Neural progenitor cell (in vitro differentiated cells): ENCODE measurements at places on chromosomes 5 and 9. TPM values are rescaled to one million over a fixed set of nuclear protein-coding genes. Genes with fewer than 3 reads are reported as not detected.

DNA sequence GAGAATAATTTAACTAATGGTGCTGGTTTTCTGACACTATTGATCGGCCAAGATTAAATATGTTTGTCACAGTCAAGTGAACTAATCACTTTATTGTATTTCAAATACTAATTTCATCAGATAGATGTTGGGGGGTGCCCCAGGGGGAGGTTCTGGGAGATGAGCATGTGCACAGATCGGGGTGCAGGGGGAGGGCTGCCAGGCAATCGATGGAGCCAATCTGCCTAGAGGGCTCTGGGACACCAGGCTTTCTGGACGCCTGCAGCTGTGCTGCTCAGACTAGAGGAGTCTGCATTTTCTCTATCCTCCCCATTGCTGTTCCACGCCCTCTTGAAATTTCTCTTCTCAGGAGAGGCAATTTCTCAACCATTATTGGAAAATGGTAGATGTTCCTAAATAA, 100.0 kb upstream of the ALDH1B1 start:
- no peaks in the 10 kb centered on the region for H3K27me3 ChIP-seq
- H3K4me1 ChIP-seq, result peaks cover 4% of the 10 kb centered on the region
- no peak overlapping the region for H3K4me3 ChIP-seq

DNA sequence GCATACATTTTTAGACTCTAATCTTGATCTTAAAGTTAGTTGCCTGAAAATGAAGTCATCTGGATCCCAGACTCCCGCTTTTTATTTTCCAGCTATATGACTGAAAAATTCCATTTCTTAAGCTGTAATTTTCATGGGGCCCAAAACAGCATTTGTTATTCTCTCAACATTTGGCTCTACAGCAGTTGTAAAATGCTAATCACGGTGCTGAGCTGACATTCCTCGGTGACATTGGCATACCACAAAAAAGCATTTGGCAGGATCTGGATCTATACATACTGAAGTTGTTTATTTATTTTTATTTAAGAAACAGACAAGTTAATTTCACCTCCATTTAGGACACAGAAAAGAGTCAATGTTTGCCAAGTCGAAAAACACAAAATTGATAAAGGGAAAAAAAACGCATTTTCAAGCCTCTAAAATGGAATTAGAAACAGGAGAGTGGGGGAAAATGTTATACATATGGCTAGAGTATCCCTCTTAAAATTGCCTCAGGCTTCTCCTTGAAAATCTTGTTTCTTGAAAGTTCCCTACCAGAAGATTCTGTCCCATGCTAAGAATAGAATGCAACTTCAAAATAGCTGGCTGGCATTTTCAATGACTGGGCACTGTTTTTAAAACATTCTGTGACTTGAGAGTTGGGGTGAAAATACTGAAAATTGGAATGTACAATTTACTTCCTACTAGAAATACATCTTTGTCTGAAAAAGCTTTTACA, 207.5 kb upstream of the TBCA start:
- H3K27me3 ChIP-seq, result peaks cover 19% of the 10 kb centered on the region
- H3K27ac ChIP-seq, result no peak overlapping the region
- no peak overlapping the region for H3K4me3 ChIP-seq
- DNase-seq, result no peak
- peaks cover 42% of the 10 kb centered on the region for H3K4me1 ChIP-seq

FOXI1 gene
- 0.09 TPM in 1 of 2 replicates, not detected in the other for total RNA-seq

LCN9 gene
- total RNA-seq, result 2.4 and 6.6 TPM in 2 replicates

SAP30L gene
- total RNA-seq, result 13.2 and 24.8 TPM in 2 replicates

DNA sequence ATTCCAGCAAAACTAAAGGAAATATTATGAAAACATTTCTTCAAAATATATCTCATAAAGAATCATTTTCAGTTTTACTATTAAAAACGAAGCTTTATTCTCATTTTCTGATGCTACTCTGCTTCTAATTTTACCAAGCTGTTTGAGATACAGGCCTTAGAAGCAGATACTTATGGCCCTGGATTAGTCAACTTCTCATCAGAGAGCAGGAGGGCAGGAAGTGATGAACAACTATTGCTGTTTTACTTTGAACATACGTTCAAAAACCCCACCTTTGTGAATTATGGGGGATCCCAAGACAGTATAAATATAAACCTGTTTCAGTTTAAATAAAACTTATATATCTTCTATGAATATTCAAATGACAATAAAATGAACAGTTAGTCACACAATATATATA, 16.0 kb downstream of the MPDZ start:
- H3K4me3 ChIP-seq, result no peak overlapping the region
- H3K27ac ChIP-seq, result no peak overlapping the region
- no peaks in the 10 kb centered on the region for H3K27me3 ChIP-seq
- no peaks in the 10 kb centered on the region for H3K36me3 ChIP-seq
- no peak for DNase-seq
- peaks cover 26% of the 10 kb centered on the region for H3K4me1 ChIP-seq

DNA sequence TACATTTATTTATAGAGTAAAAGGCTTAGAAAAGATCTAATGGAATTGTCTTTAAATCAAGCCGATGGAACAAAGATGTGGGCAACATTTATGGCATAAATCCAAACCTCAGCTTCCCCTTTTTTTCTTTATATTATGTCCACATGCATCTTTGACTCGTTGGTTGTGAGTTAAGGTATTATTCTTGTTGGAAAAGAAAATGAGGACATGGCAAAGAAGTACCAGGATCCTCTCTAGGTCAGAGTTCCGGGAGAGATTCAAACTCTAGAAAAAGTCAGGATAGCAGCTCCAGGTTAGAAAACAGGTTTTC, 508 bp upstream of the NME5 start:
- no peak overlapping the region for H3K27ac ChIP-seq
- DNase-seq, result no peak
- peak overlapping the region; percentile 70 for H3K4me3 ChIP-seq
- H3K27me3 ChIP-seq, result no peaks in the 10 kb centered on the region
- H3K36me3 ChIP-seq, result no peaks in the 10 kb centered on the region

- DNase-seq, result no peak
- H3K27me3 ChIP-seq, result peaks cover 91% of the 10 kb centered on the region
- no peak overlapping the region for H3K27ac ChIP-seq
- H3K4me3 ChIP-seq, result peak overlapping the region; percentile 66
- peaks cover 28% of the 10 kb centered on the region for H3K4me1 ChIP-seq
Observed at GRCh38 chr5:6449465-6450158, 953 bp downstream of the UBE2QL1 start.

CCL27 gene
- 0.37 and 0.67 TPM in 2 replicates for total RNA-seq

DNA sequence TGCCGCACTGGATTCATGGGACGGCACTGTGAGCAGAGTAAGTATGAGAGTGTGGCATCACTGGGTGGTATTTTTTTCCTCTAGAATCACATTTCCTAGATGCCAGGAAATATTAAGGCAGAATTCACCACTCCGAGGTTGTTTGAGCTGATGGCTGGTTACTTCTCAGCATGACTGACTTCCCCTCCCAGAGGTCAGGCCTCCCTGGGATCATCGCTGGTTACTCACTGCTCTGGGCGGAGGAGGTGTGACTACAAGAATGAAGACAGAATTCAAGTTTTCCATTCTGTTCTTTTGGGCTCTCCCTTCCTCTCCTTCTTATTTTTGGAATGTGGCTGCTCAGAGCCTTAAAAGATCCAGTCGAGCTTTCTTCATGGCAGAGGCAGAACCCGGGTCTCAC, 76.6 kb upstream of the PRRC1 start:
- H3K27me3 ChIP-seq, result no peaks in the 10 kb centered on the region
- H3K36me3 ChIP-seq, result no peaks in the 10 kb centered on the region
- no peak for DNase-seq
- no peak overlapping the region for H3K27ac ChIP-seq
- H3K4me1 ChIP-seq, result peaks cover 3% of the 10 kb centered on the region

SLC35A4 gene
- 20.7 and 26.7 TPM in 2 replicates for total RNA-seq

DNA sequence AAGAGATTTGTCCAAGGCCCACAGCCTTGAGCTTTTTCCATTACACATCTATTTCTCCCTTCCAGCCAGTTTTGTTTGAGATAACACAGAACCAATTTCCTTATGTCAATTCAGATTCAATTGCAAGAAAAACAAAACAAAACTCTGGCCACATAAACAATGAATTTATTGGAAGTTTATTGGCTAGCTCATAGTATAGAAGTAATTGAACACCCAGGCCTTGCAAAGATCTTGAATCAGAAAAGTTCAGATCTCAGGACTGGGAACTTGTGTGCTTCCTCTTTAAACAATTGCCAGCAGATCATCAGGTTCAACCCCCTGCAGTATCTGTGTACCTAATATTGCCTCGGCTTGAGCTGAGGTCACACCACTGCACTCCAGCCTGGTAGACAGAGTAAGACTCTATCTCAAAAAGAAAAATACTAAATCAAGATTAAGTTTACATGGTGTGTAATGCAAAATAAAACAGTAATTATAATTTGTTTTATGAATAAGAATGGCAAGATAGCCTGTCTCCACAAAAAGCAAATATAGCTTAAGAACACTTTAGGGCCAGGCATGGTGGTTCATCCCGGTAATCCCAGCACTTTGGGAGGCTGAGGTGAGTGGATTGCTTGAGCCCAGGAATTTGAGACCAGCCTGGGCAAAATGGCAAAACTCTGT, 4.1 kb upstream of the ZCCHC10 start:
- no peaks in the 10 kb centered on the region for H3K4me1 ChIP-seq
- no peak overlapping the region for H3K27ac ChIP-seq
- DNase-seq, result no peak
- H3K4me3 ChIP-seq, result no peak overlapping the region
- H3K36me3 ChIP-seq, result no peaks in the 10 kb centered on the region
